ENCODE measurements at places on chromosomes 5 and 9.

GRCh38 chr9:82404881-82405280 lies 416.3 kb downstream of the SPATA31D1 start:
- DNase-seq, result no peak

DNA sequence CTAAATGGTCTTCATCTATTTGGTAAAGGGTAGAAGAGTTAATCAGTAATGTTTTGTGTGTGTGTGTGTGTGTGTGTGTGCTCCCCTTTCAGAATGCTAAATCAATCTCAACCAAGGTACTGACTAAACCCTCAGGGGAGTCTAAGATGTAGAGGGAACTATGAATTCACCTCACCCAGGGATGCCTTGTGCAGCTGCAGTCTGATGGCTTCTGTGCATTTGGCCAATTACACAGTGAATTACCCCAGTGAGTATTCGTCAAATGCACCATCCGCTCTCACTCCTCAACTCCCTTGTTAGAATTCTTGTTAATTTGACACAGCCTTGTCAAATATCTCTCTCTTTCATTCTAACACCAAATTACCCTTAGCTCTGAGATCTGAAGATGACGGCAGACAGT lies 234.6 kb downstream of the GABRB2 start:
- DNase-seq, result no peak

DNA sequence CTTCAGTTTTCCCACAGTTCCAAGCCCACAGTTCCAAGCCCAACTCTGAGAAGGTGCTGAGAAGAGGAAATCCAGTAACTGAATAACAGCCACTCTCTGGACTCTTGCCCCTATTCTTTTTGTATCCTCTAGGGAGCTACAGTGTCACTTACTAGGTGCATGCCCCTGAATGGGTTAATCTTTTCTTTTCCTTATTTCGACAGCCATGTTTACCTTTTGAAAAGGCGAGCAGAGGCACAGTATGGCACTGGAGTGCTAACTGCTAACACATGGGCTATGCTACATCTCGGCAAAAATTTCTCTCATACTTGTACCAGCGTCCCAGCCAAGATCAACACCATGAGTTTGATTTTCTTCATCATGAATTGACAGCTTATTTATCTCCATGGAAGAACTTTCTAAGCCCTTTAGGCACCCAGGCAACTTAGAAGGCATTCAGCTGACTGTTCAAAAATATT lies 222.6 kb downstream of the EBF1 start:
- no peak for DNase-seq

DNA sequence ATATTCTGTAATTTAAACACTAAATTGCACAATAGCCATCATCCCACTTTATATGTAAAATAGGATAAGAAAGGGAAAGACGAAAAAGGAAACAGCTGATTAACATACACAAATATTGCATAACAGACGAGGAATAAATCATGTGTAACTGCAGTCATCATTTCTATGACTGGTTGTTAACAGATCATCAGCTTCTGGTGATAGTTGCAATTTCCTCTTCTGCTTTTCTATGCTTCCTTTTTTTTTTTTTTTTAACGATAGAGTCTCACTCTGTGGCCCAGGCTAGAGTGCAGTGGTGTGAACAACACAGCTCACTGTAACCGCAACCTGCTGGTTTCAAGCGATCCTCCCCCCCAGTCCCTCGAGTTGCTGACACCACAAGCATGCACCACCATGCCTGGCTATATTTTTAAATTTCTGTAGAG lies 22.5 kb upstream of the JAKMIP2 start:
- DNase-seq, result peak; percentile 94

DNA sequence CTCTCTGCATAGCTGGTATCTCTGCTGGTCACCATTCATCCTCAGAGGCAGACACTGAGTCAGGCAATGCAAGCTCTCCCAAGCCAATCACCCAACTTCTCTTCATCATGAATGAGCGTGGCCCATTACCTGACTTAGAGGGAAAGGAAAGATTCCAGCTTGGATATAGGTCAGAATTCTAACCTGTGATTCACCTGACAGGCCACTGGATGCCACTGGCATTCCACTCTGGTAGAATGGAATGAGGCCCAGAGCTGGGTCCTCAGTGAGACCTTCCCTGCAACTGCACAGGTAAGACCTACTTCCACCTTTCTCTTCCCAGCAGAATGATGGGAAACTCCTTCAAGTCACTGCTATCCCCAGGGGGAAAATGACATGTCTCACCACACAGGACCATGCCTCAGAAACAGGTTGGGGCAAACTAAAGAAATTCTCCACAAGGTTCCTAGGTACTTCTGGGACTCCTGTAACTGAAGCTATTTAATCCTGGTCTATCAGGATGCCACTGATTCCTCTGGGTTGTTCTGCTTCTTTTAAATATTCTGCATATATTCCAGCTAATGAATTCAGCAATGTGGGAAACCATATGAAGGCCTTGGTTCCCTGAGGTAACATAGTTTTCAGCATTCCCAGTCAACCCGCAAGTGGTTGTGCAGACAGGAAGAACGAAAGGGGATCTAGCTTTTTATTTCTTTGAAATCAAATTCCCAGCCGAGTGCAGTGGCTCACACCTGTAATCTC lies 62.0 kb downstream of the SUSD1 start:
- no peak for DNase-seq

GRCh38 chr9:78982849-78983248 lies 588.9 kb upstream of the TLE4 start:
- no peak for DNase-seq

- no peak for DNase-seq
Measured at GRCh38 chr5:104053353-104053649, 490.7 kb upstream of the NUDT12 start.

- no peak for DNase-seq
Measured at GRCh38 chr5:142861011-142861410, 90.8 kb downstream of the ARHGAP26 start.

GRCh38 chr9:124784509-124784908 lies 7.6 kb downstream of the OLFML2A start:
- DNase-seq, result no peak

- no peak for DNase-seq
Measured at GRCh38 chr5:21910731-21911130, 942.4 kb downstream of the CDH12 start.

All from suppressor macrophage (primary cell).